ENCODE measurements at places on chromosomes 7 and 10. TPM values are rescaled to one million over a fixed set of nuclear protein-coding genes. Genes with fewer than 3 reads are reported as not detected.

UROS gene
- 93.6 TPM for total RNA-seq

SYT15 gene
- not detected for total RNA-seq

DNA sequence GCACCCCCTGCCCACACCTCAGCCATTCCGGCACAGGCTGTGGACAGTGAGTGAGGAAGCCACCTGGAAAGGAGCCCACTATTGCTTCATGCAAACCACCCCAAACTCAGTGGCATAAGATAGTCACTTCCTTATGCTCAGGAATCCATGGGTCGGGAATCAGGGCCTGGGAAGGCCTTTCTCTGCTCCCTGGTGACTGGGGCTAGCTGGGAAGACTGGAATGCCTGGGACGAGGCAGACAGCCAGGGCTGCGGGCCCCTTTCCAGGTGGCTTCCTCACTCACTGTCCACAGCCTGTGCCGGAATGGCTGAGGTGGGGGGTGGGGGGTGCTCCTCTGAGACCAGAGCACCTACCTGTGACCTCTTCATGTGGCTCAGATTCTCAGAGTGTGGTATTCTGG lies 74.1 kb upstream of the GRB10 start:
- no peak for DNase-seq

DNA sequence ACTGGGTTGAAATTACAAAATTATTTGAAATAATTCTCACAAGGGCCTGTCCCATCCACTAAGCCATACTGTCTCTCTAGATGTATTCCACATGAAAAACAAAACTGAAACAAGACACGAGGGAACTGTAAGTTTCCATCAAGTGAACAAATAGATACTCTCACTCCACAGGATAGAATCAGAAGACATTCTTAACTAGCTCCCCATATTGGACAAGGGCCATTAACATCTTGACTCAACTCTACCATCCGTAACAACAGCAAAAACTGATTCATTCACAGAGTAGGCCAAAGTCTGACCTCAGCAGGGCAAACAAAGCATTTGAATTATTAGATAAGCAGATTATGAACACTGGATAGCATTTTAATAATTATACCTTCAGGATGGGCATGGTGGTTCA lies 29.1 kb downstream of the UBE2H start:
- peak; percentile 77 for DNase-seq

DNA sequence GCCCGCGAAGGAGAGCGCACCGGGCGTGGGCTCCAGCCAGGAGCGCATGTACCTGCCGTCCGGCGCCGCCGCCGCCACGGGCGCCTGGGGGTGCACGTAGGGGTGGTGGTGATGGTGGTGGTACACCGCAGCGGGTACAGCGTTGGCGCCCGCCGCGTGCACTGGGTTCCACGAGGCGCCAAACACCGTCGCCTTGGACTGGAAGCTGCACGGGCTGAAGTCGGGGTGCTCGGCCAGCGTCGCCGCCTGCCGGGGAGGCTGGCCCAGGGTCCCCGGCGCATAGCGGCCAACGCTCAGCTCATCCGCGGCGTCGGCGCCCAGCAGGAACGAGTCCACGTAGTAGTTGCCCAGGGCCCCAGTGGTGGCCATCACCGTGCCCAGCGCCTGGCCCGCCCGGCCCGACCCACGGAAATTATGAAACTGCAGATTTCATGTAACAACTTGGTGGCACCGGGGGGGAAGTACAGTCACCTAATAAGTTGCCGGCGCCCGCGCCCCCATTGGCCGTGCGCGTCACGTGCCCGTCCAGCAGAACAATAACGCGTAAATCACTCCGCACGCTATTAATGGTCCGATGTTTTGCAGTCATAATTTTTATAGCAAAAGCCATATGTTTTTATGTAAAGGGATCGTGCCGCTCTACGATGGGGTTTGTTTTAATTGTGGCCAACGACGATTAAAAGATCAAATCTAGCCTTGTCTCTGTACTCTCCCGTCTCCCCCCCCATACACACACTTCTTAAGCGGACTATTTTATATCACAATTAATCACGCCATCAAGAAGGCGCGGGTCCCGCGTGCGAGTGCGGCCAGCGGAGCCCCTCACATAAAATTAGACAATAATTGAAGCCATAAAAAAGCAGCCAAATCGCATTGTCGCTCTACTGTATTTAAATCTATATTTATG lies at the start of gene HOXA9:
HOXA9 (minus strand) TSS at position 449 of the 907 bp plus-strand sequence; CDS start at position 369, 80 bp downstream.
- DNase-seq, result peak; percentile 88

DNA sequence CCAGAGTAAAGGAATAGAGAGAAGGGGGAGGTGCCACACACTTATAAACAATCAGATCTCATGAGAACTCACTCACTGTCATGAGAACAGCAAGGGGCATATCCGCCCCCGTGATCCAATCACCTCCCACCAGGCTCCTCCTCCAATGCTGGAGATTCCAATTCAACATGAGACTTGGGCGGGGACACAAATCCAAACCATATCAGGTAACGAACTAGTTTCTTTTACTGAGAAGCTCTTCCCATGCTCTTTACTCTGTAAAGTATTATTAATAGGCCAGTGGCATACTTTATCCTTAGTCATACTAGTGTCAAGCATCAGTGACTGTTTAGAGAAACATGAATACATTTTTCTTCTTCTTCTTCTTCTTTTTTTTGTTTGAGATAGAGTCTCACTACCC lies 39.4 kb upstream of the ZNF488 start:
- no peak for DNase-seq

DNA sequence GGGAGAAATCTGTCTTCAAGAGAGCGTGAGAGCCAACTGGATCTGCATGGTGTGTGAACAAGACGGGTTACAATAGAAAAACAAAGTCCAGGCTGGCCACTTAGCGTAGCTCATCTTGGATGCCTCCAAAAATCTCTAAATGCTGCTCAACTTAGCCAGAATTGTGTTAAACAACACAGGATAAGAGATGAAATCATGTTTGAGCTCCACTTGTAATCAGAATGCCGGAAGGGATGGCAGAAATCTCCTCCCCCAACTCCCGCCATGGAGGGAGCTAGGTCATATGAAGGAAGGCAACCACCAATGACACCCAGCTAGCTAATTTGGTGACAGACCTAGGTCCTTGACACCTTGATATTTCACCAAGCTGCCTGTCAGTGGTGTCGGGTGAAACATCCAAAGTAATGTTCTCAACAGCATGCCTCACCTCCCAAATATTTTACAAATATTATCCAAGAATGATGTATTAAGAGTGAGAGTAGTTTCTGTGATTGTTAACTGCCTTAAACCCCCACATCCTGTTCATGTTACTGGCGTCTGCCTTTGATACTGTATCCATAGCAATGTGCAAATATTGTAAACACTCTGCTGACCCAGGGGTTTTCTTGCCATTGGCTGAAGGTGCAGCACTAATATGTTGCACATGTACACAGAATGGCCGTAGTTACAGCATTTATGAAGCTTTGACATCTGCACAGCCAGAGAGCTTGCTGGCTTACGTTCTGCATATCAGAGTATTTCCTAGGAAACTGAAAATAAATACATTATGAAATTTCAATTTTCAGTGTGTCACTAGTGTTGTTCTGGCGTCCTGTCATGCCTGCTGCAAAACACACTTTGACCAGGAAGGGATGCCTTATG lies 25.8 kb downstream of the TMEM254 start:
- peak; percentile 17 for DNase-seq

DNA sequence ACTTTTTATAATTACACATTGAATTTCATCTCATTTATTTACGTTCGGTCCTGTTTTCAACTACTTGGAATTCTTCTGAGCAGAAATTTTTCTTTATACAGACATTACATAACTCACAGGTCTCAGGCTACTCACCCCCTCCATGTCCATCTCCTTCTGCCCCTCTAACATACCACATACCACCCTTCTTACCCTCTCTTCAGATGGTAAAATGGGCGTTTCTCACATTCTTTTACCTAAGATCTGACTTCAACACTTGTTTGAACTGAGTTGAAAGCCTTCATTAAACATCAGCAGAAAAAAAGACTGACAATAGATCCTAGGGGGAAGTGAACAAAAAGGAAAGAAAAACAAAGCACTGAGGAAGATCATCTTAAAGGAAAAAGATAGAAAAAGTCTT lies 309.7 kb downstream of the CTNNA3 start:
- no peak for DNase-seq

DNA sequence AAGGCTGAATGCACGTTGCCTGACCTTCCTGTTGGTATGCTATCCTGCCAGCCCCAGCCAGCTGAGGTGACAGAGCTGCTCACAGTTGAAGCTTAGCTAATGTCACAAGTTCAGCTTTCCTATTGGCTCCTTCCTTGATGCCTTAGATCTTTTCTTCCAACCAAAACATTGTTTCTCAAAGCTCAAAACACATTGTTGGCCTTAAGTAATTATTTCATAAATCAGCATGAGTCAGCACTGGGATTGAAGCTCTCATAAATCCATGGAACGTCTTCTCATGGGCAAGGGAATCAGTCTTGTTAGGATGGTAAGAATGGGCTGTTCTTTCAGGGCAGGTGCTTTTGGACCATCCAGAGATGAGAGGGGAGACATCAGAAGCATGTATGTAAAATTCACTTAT lies 128.1 kb upstream of the SAMD8 start:
- no peak for DNase-seq

- no peak for DNase-seq
Measured at GRCh38 chr10:60767424-60767823, 10.9 kb upstream of the CDK1 start.

GRCh38 chr7:16359216-16359615 lies 62.1 kb downstream of the CRPPA start:
- no peak for DNase-seq
